ENCODE measurements at places on chromosomes 7 and 10.

DNA sequence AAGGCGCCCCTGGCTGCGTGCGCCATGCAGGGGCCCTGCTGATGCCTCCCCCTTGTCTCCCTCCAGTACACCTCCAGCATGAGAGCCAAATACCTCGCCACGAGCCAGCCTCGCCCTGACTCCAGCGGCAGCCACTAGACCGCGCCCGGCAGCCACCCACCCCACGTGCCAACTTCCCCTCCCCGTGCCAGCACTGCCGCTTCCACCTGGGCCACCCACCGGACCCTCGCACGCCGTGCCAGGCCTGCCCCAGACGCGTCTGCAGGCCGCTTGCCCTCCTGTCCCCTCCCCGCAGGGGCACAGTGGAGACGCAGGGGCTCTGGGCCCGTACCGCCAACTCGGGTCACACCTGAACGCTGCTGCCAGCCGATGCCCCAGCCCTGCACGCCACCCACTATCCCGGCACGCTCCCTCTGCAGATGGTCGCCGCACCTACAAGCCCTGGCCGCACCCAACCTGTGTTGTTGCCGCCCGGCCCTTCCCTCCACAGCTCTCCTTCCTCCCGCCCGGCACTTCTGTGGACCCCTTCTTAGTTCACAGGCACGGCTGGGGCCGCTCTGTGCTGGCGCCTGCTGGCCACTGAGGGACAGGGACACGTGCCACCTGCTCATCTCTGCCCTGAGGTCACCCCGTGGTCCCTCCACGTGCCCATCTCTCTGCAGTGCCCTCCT lies 26.3 kb upstream of the AMZ1 start:
- DNase-seq = no peak

DNA sequence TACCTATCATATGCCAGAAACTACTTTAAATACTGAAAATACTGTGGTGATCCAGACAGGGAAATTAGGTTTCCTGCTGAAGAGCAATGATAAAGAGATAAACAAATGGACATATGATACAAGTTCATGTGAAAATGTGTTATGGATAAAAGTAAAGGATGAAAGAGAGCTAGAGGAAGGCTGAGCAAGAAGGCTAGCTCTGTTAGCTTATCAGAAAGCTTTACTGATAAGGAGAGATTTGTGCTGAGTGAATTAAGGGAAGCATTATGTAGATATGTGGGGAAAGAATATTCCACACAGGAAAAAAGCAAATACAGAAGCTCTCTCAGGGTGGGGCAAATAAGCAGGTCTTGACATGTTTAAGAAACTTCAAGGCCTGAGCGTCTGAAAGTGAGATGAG lies 308.4 kb downstream of the HDAC9 start:
- DNase-seq = no peak

GRCh38 chr7:138854115-138854645 lies 56.2 kb upstream of the ATP6V0A4 start:
- DNase-seq = no peak

- no peak for DNase-seq
Measured at GRCh38 chr7:29574659-29575058, 11.0 kb downstream of the PRR15 start.

- DNase-seq = no peak
Measured at GRCh38 chr10:131862548-131862947, 38.3 kb upstream of the PPP2R2D start.

- no peak for DNase-seq
Measured at GRCh38 chr10:74672430-74673165, 153.8 kb upstream of the KAT6B start.

GRCh38 chr10:34104829-34105572 lies 710.1 kb downstream of the PARD3 start:
- DNase-seq = no peak

DNA sequence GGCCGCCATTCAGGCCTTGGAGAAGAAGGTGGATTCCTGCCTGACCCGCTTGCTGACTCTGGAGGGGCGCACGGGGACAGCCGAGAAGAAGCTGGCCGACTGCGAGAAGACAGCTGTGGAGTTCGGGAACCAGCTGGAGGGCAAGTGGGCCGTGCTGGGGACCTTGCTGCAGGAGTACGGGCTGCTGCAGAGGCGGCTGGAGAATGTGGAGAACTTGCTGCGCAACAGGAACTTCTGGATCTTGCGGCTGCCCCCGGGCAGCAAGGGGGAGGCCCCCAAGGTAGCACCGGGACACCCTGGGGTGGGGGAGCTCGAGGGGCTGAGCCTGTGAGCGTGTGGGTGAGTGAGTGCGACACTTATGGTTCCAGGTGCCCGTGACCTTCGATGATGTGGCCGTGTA lies 4.5 kb downstream of the ZNF783 start:
- DNase-seq = no peak

DNA sequence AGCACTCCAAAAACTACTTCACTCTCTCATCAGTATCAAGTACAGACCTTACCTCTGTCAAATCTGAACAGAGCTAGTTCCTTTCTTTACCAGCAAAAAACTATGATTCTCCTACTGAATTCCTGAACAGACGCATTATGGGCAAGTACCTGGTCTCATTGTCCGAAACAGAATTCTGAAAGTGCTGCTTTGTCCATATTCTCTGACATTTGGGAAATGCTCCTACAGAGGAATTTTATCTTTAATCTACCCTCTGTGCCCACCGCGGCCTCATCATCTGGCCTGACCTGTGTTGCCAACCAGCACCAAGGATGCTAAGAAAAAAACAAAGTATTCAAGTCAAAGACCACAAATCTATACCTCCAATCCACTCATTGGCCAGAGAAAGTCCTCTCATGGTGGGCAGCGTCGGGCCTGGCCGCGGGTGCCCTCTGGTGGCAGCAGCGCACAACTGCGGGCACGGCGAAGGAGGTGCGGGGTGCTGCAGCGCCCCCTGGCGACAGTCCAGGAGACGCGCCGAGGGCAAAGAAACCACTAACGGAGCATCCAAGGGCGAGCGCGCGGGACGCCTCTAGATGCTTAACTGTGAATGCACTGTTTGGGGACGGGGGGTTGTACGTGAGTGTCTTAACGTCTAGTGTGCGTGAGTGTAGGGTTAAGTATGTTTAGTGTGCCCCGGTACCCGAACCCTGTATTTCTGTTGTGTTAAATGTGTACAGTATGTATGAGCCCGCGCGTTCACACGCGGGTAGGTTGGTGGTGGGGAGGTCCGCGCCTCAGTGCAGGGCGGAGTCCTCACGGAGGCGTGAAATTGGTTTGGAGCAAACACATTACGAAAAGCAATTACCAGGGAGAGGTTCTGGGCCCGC lies 5.0 kb upstream of the GBX1 start:
- DNase-seq = peak; percentile 69

DNA sequence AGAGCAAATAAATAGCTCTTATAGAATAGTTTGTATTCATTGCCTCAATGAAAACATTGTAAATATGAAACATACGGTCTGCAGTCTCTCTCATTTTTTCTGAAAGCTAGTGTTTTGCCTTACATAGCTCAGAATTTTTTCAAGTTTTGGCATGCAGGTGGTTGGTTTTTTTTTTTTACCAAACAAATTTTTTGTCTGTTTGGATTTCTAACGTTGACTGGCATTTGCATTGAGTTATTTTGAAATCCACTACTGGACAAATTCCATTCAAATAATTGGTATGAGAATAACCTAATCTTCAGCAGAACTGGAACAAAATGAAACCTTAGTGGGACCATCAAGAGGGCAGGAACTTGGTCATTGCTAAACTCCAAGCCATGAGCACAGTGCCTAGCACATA lies 107.6 kb upstream of the SAMD8 start:
- no peak for DNase-seq

- no peak for DNase-seq
Measured at GRCh38 chr10:65314253-65314652, 1611.6 kb upstream of the LRRTM3 start.

DNA sequence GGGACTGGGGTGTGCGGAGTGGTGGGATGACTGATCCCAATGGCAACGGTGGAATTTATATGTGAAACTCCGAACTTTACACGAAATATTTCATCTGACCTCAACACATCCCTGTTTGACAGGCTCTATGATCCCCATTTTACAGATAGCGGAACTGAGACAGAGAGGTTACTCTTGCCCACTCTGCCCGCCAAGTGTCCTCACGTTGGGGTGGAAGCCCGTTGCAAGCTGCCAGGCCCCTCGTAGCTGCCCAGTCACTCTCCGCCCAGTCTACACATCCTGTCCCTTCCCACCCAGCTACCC lies 397 bp upstream of the NFE2L3 start:
- DNase-seq = no peak

GRCh38 chr7:140501966-140502365 lies 22.7 kb upstream of the MKRN1 start:
- DNase-seq = no peak

- DNase-seq = peak; percentile 20
Measured at GRCh38 chr7:141754939-141755338, 9.0 kb upstream of the TAS2R3 start.

DNA sequence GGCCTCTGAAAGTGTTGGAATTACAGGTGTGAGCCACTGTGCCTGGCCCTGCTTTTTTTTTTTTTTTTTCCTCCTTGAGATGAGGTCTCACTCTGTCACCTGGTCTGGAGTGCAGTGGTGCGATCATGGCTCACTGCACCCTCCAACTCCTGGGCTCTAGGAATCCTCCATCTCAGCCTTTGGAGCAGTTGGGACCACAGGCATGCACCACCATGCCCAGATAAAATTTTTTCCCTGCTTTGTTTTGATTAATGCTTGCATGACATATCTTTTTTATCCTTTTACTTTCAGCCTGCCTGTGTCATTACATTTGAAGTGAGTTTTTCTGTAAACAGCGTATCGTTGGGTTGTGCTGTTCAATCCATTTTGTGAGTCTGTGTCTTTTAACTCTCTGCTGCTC lies 97.0 kb downstream of the ANKRD61 start:
- DNase-seq = no peak

- DNase-seq = no peak
Measured at GRCh38 chr7:5635006-5635405, 146.5 kb downstream of the RNF216 start.

GRCh38 chr7:38728145-38728544 lies 97.0 kb upstream of the AMPH start:
- no peak for DNase-seq

DNA sequence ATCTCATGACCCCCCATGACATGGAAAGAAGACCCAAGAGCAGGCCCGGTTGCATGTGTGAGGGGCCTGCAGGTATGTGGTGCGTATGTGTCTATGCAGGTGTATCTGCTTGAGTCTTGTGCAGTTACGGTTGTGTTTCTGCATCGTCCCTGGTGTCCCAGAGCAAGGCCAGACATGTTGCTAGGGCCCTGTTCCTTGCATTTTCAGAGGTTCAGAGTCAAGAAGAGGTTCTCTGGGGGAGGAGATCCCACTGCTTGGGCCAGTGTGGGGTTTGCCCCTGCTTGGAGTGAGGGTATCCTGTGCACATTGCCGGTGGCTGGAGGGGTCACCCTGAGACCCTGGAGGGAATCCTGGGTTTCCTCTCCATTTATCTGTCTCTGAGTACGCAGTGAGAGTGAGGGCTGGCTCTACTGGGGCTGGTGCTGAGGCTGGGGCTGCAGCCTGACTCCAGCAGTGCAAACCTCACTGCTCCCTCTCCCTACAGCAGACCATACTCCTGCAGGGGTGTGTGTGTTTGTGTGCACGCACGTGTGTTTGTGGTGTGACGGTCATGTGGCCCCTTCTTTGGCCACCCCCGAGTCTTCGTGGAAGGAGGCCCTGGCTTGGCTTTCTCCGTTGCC lies 4.1 kb downstream of the TRIM8 start:
- DNase-seq = no peak

DNA sequence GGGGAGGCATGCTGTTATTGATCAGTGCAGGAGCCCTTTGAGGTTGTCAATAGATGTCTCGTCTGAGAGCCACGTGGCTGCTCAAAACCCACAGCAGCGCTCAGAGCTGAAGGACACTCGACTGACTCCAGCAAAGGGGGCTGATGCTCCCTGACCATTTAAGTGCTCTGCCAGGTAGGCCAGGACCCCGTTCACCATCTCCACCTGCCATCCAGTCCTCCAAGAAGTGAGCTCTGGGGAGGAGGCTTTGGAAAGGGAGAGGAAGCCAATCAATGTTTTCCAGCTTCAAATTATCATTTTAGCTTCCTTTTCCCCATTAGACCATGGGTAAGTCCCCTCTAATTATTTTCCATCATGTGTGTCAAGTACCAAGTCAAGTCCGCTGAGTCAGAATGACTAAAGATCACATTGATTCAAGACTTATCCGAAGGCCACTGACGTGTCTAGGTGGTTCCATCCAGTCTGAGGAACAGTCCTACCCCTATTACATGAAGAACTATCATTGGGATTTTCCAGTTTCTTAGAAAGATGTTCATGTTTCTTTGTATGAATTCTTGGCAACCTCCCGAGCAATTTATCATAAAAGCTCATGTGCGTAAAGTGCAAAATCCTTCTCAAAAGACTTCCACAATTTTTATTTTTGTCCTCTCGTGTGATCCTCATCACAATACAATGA lies 302.6 kb upstream of the LYZL1 start:
- DNase-seq = no peak

DNA sequence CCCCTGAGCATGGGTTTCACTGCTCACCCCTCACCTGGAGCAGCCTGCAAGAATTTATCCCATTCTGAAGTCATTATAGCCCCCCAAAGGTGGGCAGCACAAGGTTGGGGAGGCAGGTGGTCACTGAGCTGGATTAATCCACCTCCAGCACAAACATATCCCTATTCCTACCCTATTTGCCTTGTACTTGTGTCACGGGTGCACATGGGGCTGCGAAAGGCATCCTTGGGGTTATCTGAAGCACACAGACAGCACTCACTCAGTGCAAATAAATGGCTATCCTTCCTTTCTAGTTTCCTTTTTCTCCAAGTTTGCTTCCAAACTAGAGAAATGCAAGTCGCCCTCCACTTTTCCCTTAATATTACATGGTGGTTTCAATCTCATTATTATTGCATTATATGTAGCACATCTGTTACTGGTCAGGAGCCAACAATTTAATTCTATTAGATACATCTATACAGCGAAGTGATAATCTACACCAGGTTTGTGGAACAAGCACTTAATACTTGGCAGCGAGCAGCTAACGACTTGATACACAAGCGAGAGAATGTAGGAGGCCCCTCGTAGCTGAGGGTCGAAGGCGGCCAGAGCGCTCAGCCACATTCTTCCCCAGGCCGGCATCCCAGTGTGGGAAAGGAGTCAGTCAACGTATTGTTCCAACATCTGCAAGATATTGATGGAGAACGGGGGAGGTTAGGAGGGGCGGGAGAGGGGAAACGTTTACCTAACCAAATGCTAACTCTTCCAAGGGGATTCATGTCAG lies 121.3 kb upstream of the HABP2 start:
- no peak for DNase-seq

- DNase-seq = no peak
Measured at GRCh38 chr7:42494736-42495135, 257.7 kb upstream of the GLI3 start.
